ENCODE measurements at places on chromosomes 2 and 18. TPM values are rescaled to one million over a fixed set of nuclear protein-coding genes. Genes with fewer than 3 reads are reported as not detected.

GRCh38 chr18:7921938-7922587, 354.9 kb downstream of the PTPRM start:
- peak overlapping the region; percentile 94 for H3K27ac ChIP-seq
- H3K36me3 ChIP-seq = peaks cover 5% of the 10 kb centered on the region
- peaks cover 86% of the 10 kb centered on the region for H3K4me1 ChIP-seq
- peak overlapping the region; percentile 43 for H3K4me3 ChIP-seq

- peaks cover 13% of the 10 kb centered on the region for H3K27me3 ChIP-seq
- no peaks in the 10 kb centered on the region for H3K36me3 ChIP-seq
- H3K27ac ChIP-seq = no peak overlapping the region
- no peak overlapping the region for H3K4me3 ChIP-seq
Observed at GRCh38 chr2:8494589-8494988, 187.3 kb upstream of the ID2 start.

DNA sequence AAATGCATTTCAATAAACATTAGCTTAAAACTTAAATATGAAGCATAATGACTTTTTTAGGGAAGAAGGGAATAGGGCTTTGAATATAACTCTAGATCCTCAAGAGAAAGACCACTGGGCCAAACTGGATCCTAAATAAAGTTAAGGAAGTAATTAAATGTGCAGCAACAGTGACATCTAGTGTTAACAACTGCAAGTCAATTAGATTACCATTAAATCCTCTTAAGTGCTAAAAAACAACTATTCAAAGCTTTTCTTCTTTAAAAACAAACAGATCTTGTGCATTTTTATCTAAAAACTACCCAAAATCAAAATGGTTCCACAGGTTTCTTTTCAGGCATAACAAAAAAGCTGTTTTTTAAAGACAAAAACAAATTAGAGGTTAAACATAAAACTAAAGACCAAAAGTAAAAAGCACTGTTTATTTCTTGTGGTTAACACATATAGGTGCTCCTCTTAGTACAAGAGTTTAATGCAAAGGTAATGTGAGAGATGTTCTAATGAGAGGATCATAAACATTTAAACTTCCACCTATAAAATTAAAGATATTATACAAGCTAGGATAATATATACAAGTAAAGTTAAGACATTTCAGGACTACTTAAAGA, 111.4 kb downstream of the THADA start:
- H3K27ac ChIP-seq = peak overlapping the region; percentile 23
- H3K4me3 ChIP-seq = no peak overlapping the region
- H3K4me1 ChIP-seq = peaks cover 51% of the 10 kb centered on the region
- DNase-seq = no peak
- H3K36me3 ChIP-seq = peaks cover 4% of the 10 kb centered on the region

GRCh38 chr2:84442888-84443287, 16.2 kb downstream of the SUCLG1 start:
- H3K4me3 ChIP-seq = no peak overlapping the region
- no peak overlapping the region for H3K27ac ChIP-seq

- H3K4me3 ChIP-seq = no peak overlapping the region
- H3K27me3 ChIP-seq = no peaks in the 10 kb centered on the region
- peaks cover 46% of the 10 kb centered on the region for H3K36me3 ChIP-seq
- no peak for DNase-seq
- H3K27ac ChIP-seq = peak overlapping the region; percentile 57
Observed at GRCh38 chr2:232857158-232857563, 12.9 kb upstream of the SNORC start.

- H3K27ac ChIP-seq = peak overlapping the region; percentile 61
- H3K27me3 ChIP-seq = no peaks in the 10 kb centered on the region
- peaks cover 56% of the 10 kb centered on the region for H3K4me1 ChIP-seq
- H3K4me3 ChIP-seq = no peak overlapping the region
- no peak for DNase-seq
- peaks cover 3% of the 10 kb centered on the region for H3K36me3 ChIP-seq
Observed at GRCh38 chr2:146240391-146240790, 1604.4 kb upstream of the ACVR2A start.

GRCh38 chr2:69958480-69958879, 3.0 kb downstream of the ASPRV1 start:
- H3K4me3 ChIP-seq = no peak overlapping the region
- no peaks in the 10 kb centered on the region for H3K36me3 ChIP-seq
- no peak overlapping the region for H3K27ac ChIP-seq
- no peaks in the 10 kb centered on the region for H3K4me1 ChIP-seq
- DNase-seq = no peak

DNA sequence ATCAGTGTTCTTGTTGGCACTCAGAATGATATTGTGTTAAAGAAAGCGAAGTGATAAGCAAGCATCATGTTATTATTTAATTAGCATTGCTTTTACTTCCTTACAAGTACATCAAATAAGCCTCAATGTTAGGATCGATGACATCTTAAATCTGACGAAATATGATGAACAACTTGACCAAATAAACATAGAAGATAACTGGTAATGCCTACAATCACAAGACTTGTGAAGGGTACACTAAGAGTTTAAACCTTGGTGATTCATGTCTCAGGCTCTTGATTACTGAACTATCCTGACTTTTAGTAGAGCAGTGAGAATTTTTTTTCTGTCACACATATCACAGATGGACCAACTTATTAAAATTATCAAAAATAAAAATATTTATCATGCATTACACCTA, 500.8 kb upstream of the ZEB2 start:
- no peak overlapping the region for H3K4me3 ChIP-seq
- H3K4me1 ChIP-seq = peaks cover 55% of the 10 kb centered on the region
- H3K36me3 ChIP-seq = no peaks in the 10 kb centered on the region
- no peak overlapping the region for H3K27ac ChIP-seq
- no peak for DNase-seq

DNA sequence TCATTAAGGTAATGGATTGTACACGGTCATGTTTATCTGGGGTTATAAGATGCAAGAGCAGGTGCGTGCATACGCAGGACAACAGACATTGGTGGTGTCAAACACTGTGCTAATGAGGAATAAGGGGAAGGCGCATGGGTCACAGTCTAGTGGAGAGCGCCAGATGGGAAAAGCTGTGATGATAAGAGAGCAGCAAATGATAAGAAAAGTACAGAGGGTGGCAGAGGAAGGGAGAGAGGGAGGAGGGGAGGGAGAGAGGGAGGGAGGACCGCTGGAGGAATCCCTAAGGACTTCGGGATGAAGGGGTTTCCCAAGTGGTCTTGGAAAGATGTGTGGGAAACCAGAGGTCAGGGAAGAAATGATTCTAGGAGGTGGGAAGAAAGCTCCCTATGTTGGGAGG, 2.9 kb downstream of the TNFRSF11A start:
- H3K36me3 ChIP-seq = no peaks in the 10 kb centered on the region
- no peak overlapping the region for H3K27ac ChIP-seq
- no peak overlapping the region for H3K4me3 ChIP-seq
- peaks cover 23% of the 10 kb centered on the region for H3K4me1 ChIP-seq
- DNase-seq = no peak

DNA sequence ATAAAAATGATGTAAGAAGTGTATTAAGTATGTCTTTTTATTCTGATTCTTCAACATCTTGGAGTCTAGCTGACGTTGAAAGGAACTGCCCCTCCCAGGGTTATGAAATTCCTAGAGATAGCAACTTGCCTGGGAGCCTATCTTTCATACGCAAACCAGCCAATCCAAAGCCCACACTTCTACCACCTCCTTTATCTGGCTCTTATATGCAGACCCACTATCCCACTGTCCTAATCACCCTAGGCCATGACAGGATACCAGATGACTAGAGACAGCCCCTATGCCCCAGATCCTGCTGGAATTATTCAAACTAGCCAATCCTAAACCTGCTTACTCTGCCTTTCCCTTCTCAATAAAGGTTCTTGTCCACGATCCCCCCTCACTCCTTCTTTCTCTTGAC, 11.8 kb upstream of the CDC42EP3 start:
- H3K27me3 ChIP-seq = no peaks in the 10 kb centered on the region
- peaks cover 5% of the 10 kb centered on the region for H3K4me1 ChIP-seq
- no peak overlapping the region for H3K27ac ChIP-seq
- H3K36me3 ChIP-seq = no peaks in the 10 kb centered on the region

DNA sequence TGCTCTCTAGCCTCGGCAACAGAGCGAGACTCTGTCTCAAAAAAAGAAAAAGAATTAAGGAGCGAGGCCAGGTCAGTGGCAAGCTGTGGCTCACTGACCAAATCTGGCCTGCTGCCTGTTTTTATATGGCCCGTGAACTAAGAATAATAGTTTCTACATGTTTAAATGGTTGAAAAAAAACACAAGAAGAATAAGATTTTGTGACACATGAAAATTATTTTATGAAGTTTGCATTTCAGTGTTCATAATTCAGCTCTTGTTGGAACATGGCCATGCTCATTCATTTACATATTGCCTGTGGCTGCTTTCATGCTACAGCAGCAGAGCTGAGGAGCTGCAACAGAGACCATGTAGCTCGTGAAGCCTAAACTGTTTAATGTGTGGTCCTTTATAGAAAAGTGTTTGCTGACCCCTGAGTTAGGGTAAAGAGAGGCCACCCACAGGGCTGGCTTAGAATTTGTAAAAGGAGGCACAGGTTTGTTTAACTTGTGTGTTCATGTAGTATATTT, 59.5 kb downstream of the MFSD6 start:
- peaks cover 39% of the 10 kb centered on the region for H3K4me1 ChIP-seq
- no peak for DNase-seq
- H3K27ac ChIP-seq = peak overlapping the region; percentile 85

- H3K36me3 ChIP-seq = peaks cover 10% of the 10 kb centered on the region
- H3K27me3 ChIP-seq = no peaks in the 10 kb centered on the region
- no peak for DNase-seq
Observed at GRCh38 chr2:109188496-109188890, 59.5 kb downstream of the SH3RF3 start.

GRCh38 chr18:378079-378478, 110.2 kb upstream of the THOC1 start:
- H3K4me3 ChIP-seq = no peak overlapping the region
- DNase-seq = no peak
- H3K36me3 ChIP-seq = peaks cover 5% of the 10 kb centered on the region
- H3K27me3 ChIP-seq = no peaks in the 10 kb centered on the region

DNA sequence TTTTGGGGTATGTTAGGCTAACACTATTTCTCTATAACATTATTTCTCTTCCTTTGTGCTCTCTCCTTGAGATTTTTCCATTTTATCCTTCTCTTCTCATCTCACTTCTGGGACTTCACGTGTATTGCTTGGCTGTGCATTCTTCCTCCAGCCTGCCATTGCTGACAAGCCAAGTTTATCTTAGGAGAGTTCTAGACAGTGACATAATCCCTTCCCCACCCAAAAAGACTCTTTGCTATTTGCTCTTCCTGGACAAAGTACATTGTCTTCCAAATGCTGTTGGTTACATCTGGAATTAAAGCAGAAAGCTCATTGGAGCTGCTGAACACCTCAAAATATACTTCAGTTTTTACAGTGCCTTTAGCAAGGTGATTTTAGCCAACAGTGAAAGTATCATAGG, 8.9 kb downstream of the TSPYL6 start:
- H3K4me3 ChIP-seq = no peak overlapping the region
- DNase-seq = no peak
- no peak overlapping the region for H3K27ac ChIP-seq
- no peaks in the 10 kb centered on the region for H3K36me3 ChIP-seq
- H3K27me3 ChIP-seq = peaks cover 20% of the 10 kb centered on the region

DNA sequence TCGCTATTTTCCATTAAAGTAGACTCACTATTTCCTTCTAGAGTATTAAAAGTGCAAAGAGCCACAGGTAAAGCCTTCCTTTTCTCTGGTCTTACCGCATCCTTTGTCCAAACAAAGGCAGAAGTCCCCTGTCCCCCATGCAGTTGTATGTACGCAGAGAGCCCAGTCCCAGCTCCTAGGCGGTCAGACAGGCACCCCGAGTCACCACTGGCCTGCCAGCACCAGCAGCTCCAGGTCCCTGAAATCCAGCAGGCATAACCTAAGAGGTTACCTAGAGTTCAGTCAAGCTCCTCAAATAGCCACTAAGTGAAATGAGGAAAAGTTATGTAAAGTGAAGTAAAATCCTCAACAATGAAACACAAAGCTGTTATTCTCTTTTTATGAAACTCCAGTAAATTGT, 60.4 kb upstream of the TWIST2 start:
- no peak overlapping the region for H3K4me3 ChIP-seq
- peaks cover 31% of the 10 kb centered on the region for H3K27me3 ChIP-seq
- H3K36me3 ChIP-seq = no peaks in the 10 kb centered on the region
- no peak overlapping the region for H3K27ac ChIP-seq
- H3K4me1 ChIP-seq = peaks cover 8% of the 10 kb centered on the region

DNA sequence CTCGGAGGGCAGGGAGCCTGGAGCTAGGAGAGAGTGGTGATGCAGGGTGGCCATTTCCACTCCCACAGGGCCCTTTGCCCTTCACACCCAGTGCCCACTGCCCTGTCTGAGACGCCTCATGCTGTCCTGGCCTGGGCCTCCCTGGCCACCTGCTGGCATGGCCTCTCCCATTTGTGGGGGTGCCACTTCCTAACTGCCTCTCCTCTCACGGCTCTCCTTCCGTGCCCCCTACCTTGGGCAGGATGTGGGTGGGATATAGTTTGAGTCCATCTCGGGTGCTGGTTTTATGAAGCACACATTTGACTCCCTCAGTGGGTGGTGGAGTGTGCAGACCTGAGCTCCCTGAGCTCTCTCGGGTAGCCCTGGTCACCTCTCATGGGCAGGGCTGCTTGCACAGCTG, 46.0 kb downstream of the DGKD start:
- peaks cover 41% of the 10 kb centered on the region for H3K4me1 ChIP-seq
- no peak overlapping the region for H3K4me3 ChIP-seq
- H3K27me3 ChIP-seq = no peaks in the 10 kb centered on the region
- H3K36me3 ChIP-seq = peaks cover 32% of the 10 kb centered on the region
- peak overlapping the region; percentile 82 for H3K27ac ChIP-seq
- DNase-seq = no peak

DNA sequence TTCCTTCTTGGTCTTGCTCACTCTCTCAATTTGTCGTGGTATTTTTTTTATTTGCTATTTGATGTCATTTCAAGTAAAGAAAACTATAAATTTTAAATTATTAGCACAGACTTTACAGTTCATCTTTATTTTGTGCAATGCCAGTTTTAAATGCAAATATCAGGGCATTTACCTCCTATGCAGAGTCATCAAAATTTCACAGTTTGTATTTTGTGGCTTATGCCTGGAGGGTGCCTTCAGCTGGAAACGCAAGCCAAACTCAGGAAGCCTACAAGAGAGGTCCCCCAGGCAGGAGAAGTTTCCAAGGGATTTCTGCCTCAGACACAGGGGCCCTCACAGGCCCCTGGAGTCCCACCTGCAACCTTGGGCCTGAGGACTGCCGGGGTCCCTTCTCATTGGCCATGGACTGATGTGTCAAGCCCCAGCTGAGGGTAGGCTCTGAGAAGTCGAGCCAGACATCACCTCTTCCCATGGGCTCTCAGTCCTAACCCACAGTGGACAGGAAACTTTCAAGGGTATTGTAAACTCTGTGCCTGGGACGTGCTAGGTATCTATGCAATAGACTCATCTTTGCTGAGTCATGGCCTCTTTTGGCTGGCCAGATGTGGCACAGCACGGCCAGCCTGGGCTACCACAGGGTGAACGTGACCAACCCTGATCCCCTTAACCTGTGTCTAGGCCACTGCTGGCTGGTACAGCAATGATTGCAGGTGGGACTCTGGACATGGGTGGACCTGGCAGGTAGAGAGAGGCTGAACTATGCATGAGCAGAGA, 236.5 kb downstream of the CELF4 start:
- H3K4me1 ChIP-seq = no peaks in the 10 kb centered on the region
- no peaks in the 10 kb centered on the region for H3K27me3 ChIP-seq
- H3K4me3 ChIP-seq = no peak overlapping the region
- DNase-seq = no peak

QPCT gene
- total RNA-seq = not detected

LAMA1 gene
- 0.30 TPM for total RNA-seq

HNRNPA3 gene
- total RNA-seq = 127 TPM

RND3 gene
- total RNA-seq = 160 TPM

CELF4 gene
- not detected for total RNA-seq

SERPINB3 gene
- not detected for total RNA-seq

ADAM23 gene
- total RNA-seq = 11.4 TPM

C1GALT1C1L gene
- total RNA-seq = not detected

PROC gene
- total RNA-seq = 2.5 TPM

WDR54 gene
- 15.8 TPM for total RNA-seq

Measured in osteocyte (in vitro differentiated cells).